ENCODE measurements at places on chromosomes 3 and 15.

GRCh38 chr3:44721231-44722102, 8.0 kb upstream of the ZNF501 start:
- no peak for DNase-seq

DNA sequence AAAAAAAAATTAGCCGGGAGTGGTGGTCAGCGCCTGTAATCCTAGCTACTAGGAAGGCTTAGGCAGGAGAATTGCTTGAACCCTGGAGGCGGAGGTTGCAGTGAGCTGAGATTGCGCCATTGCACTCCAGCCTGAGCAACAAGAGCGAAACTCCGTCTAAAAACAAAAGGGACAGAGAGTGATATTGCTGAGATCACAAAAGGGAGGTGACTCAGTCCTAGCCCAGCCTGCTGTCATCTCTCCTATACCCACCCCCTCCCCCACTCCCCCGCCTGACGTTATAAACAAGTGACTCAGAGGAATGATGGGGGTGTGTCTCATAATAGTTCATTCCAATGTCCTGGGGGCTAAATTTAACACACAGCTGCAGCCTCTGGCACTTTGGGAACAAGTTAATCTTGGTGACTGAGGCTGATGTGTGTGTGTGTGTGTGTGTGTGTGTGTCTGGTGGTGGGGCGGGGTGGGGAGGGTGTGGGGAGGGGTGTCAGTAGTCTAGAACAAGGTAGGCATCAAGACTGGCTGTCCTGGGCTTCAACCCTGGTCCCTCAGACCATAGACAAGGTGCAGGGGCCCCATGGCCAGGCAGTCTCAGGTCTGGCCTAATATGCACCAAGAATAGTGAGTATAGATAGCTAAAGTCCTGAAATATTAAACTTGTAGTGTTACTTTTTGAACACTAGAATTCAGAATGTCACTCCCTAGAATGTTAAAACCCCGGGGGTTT, 1.3 kb upstream of the KLHL40 start:
- DNase-seq, result no peak

GRCh38 chr15:86433983-86434382, 354.3 kb downstream of the AGBL1 start:
- no peak for DNase-seq

DNA sequence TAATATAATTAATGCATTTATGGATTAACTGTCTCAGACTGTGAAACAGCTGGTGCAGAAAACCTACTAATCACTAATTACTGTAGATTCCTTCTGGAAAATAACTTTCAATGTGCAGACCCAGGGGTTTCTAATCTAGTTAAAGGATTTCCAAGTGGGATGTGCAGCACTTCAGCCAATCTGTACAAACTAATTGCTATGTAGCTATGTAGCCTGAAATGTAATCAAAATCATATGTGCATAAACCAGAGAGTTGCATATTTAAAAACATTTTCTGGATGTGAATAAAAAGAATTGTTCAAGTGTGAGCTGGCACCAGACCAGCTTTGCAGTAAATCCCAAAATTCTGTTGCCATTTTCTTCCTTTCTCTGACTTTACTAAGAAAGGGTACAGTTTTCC, 127.5 kb upstream of the CD96 start:
- no peak for DNase-seq

GRCh38 chr15:31504462-31504839, 177.8 kb downstream of the KLF13 start:
- no peak for DNase-seq

GRCh38 chr15:50135031-50135551, 16.1 kb upstream of the ATP8B4 start:
- DNase-seq, result no peak

DNA sequence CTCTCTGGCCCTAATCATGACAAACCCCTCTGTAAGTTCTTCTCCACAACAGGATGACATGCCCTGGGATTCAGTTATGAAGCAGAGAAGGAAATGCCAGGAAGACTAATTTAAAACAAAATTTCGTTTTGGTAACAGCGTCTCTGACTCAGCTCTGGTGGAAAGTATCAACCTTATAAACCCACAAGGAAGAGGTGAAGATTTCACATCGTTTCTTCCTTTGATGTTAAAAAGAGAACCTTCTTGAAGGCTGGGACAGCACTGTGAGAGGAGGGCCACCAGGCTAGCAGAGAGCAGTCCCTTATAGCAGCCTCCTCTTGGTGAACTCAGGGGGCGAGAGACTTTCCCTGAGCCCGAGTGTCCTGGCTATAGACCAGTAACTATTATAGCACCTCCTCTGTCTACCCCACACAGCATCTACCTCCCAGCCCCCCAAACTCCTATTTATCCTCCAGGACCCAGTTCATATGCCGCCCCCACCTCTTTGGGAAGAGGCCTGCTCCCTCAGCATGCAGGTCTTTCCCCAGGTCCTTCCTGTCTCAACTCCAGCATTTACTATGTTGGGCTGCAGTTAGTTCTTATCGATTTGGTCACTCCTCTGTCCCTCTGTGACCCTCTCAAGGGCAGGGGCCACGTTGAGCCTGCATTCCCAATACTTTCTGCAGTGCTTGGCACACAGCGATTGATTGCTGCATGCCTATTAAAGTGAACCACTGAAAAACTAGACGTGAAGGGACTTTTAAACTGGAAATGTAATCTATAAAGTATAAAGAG, 321.5 kb upstream of the ICE2 start:
- no peak for DNase-seq

DNA sequence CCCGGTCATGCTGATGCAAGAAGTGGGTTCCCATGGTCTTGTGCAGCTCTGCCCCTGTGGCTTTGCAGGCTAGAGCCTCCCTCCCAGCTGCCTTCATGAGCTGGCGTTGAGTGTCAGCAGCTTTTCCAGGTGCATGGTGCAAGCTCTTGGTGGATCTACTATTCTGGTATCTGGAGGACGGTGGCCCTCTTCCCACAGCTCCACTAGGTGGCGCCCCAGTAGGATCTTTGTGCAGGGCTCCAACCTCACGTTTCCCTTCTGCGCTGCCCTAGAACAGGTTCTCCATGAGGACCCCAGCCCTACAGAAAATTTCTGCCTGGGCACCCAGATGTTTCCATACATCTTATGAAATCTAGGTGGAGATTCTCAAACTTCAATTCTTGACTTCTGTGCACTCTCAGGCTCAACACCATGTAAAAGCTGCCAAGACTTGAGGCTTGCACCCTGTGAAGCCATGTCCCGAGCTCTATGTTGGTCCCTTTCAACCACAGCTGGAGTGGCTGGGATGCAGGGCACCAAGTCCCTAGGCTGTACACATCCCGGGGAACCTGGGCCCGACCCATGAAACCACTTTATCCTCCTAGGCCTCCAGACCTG, 238.4 kb upstream of the MDFIC2 start:
- no peak for DNase-seq

DNA sequence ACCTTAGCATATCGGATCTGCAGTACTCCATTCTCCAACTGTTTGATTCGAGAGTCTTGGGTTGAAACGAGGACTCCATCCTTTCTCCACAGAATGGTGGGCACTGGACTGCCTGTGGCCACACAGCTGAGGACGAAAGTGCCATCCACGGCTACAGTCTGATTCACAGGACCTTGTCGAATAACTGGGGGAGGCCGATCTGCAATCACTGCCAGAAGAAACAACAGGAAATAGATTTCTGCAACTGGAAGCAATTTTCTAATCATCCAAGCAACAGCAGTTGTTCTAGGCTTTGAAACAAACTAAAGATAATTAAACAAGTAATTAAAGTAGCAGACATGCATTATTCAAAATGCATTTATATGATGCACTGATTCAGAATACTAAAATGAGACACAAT, 1097.7 kb downstream of the ROBO1 start:
- no peak for DNase-seq

- no peak for DNase-seq
Measured at GRCh38 chr3:4503050-4503449, 9.9 kb downstream of the ITPR1 start.

- DNase-seq, result no peak
Measured at GRCh38 chr3:154121701-154122551, 736 bp downstream of the ARHGEF26 start.

- no peak for DNase-seq
Measured at GRCh38 chr3:90080988-90081387, 973.6 kb downstream of the EPHA3 start.

GRCh38 chr3:3675801-3676200, 123.4 kb upstream of the LRRN1 start:
- no peak for DNase-seq

DNA sequence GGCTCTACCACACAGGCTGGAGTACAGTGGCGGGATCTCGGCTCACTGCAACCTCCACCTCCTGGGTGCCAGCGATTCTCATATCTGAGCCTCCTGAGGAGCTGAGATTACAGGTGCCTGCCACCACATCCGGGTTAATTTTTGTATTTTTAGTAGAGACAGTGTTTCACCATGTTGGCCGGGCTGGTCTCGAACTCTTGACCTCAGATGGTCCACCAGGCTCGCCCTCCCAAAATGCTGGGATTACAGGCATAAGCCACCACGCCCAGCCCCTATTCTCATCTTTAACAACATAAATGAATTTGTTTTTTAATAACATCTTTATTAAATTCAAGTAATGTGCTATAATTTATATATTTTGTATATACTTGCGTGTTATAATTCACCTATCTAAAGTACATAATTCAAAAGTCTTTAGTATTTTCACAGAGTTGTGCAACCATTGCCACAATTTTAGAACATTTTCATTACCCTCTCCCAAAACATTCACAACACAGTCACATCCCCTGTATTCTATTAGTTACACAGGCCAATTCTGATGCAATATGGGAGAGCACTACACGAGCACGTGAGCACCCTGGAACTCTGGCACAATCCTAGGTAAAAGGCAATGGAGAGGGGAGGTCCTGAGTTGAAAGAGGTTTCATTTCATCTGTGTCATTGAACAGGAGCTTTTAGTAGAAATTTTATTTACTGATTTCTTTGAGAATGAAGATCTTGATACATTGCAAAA, 21.2 kb upstream of the MTMR14 start:
- no peak for DNase-seq

- DNase-seq, result no peak
Measured at GRCh38 chr3:122515870-122516269, 1.1 kb upstream of the KPNA1 start.

GRCh38 chr3:107892955-107893624, 197.7 kb downstream of the CD47 start:
- no peak for DNase-seq

- no peak for DNase-seq
Measured at GRCh38 chr15:40075298-40076044, 33.2 kb downstream of the BMF start.

DNA sequence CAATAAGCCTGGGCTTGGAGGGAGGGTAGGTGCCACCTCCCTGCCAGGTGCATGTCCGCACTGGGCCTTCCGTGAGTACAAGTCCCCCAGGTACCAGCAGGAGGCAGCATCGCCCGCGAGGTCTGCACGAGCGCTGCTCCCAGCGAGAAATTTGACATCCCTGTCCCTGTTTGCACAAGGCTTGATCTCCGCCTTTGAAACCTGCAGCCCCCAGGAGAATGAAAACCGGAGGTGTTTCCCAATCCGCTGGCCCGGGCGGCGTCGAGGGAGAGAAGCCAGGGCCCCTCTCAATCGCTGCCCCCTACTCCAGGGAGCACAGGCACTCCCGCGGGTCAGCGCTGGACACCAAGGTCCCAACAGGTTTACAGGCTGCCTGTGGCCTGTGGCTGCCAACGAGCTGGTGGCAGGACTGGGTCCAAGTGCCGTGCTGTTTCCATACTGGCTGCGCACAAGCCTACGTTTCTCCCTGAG, 961 bp downstream of the HAPLN3 start:
- no peak for DNase-seq

DNA sequence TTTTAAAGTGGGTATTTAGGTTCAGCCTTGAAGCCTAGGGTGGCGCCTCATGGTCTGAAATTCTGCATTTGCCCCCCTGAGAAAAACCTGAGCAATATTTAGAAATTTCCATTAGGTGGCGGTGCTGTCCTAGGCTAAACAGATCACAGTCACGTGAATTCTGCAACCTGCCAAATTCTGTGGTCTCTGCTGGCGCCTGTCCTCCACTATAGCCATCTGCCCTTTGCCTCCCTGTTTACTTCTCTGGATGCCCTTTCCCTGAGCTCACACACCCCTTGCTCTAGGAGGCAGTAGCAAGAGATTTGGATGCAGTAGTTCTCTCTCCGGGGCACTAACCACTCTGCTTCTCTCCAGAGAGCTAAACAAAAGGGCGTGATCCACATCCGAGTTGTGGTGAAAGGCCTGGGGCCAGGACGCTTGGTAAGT, 9.1 kb downstream of the MRPS11 start:
- no peak for DNase-seq

DNA sequence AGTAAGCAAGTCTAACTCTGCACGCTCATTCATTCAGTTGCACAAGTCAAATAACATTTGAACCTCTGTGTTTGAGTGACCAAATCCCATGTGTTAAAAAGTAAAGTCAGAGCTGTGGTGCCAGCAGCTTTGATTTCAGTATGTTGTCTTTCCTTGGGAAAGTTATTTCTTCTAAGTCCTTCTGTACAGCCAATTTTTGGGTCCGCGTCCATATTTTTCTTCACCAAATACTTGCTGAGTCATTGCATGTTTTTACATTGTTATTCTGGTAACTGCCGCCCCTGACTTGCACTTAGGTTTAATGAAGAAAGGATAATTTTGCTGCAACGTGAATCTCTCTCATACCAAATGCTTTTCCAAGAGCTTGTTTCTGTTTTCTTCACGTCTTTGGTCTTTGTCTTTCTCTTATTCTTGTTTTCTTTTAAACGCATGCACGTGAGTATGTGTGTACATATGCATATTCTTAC, 56.7 kb downstream of the PLS1 start:
- DNase-seq, result no peak

DNA sequence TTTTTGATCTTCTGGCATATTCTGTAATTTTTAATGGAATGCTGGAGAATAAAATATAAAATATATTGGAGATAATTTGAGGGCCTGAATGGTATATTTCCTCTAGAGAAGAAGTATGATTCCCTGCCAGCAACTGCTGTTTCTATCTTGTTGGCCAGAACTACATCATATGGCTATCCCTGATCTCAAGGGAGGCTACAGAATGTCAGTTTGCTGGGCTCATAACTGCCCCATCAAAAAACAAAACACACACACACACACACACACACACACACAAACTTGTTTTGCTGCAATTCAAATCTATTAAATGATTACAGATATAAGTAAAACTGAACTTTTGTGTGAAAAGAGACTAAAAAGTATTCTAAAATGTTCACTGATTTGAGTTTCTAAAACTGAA, 51.0 kb downstream of the RASA2 start:
- no peak for DNase-seq

GRCh38 chr3:184142199-184142598, 7.0 kb downstream of the EIF2B5 start:
- no peak for DNase-seq

GRCh38 chr3:110569073-110569472, 502.5 kb upstream of the NECTIN3 start:
- no peak for DNase-seq

DNA sequence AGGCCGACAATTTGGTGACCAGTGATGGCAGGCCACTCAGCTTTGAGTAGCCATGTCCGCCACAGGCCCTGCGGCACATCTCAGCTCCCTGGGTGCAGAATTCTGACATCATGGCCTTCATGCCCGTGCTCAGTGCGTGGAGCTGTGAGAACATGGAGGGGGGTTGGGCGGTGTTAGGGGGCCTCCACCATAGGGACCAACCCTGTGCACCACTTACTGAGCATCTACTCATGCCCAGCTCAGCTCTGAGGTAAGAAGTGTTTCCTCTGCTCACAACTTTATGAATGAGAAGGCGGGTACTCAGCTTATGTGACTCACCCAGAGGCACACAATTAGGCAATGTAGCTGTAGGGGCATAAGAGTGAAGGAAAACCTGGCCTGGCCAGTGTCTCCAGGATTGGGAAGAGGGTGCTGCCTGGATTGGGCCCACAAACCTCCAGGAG, 10.5 kb downstream of the ACOX2 start:
- DNase-seq, result no peak

- no peak for DNase-seq
Measured at GRCh38 chr15:51289290-51289689, 49.1 kb downstream of the CYP19A1 start.

- DNase-seq, result no peak
Measured at GRCh38 chr15:65651831-65652749, 30.4 kb downstream of the SLC24A1 start.

Data from NCI-H187 treated with DMSO at 0.1 percent for 48 hours (cell line).